ENCODE measurements at places on chromosomes 5 and 9.

DNA sequence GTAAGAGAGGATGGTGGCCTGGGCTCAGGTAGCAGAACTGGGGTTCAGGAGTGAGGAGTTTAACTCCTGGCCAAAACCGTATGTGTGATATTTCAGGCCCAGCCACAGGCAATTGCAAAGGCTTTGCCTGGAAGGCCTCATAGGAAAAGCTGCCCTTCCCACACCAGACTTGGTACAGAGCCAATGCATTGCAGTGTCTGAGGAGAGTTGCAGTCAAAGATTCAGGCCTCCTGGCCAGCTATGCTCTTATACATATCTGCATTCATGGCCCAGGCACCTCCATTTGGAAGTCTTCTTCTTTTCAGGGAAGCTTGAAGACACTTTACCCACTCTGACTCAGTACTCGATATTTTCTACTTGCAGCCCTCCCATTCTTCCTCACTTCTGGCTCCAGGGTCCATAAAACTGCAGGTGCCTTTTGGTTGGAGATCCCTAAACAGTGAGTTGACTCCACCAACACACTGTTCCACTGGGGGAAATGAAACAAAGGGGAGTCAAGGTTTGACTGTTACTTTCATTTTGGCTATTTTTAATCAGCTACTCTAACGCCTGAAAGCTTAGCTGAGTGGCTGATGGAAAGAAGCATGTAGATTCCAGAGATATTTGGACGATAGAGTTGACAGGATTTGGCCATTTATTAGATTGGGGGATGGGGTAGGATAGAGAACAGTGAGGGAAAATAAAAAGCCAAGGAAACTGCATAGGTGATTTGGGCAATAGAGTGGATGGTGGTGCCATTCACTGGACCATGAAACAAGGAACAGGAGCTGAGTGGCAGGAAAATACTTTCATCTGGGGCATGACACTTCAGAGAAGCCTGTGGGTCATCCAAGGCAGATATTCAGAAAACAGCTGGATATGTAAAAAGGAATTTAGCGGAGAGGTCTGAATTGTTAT is 30.6 kb upstream of the IL33 start:
- DNase-seq = no peak

- DNase-seq = no peak
Measured at GRCh38 chr9:103713631-103714030, 380.5 kb upstream of the SMC2 start.

DNA sequence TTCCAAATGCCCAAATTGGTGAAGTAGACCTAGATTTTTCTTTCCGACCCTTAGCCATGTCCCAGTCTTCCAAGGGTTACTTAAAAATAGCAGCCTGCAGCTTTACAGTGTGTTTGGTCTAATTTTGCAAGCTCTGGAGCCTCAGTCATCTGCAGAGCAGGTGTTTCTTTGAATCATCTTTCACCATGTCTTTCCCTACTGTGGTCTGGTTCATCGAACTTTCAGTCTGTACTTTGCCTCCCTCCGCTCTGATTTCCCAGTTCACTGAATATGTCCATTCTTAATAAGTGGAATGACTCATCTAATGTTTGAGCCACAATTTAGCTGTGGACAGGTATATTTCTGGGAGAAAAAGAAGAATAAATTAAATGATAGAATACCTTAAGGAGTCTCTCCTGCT is 1060.7 kb downstream of the EFNA5 start:
- no peak for DNase-seq

- peak; percentile 52 for DNase-seq
Measured at GRCh38 chr5:72523960-72524582, 16.9 kb upstream of the ZNF366 start.

GRCh38 chr9:130880599-130881220 is 15.9 kb downstream of the QRFP start:
- DNase-seq = no peak

DNA sequence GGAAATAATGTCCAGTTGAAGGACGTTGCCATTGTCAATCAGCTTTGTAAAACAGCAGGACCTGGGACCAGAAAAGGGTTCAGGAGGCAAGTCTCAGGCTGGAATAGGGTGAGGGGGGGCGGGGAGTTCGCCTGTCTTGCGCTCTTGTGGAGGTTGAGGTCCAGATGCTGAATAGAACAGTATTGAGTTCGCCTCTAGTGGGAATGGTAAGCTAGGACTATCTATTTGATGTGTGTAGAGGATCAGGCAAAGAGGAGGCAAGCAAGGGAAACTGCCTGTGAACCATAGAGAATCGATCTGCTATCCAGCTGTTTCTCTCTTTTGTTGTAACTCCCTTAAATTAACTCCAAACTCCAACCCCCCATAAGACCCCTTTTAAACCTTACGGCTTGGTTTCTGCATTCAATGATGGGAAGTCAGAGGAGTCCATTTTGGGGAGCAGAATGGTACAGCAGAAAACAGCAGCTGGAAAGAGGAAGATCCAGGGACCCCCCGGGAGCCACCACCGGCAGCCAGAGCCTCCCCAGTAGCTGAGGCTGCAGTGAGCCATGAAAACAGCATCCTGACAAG is 133.7 kb downstream of the SLC28A3 start:
- DNase-seq = no peak

- DNase-seq = no peak
Measured at GRCh38 chr9:85425153-85425611, 316.6 kb downstream of the AGTPBP1 start.

DNA sequence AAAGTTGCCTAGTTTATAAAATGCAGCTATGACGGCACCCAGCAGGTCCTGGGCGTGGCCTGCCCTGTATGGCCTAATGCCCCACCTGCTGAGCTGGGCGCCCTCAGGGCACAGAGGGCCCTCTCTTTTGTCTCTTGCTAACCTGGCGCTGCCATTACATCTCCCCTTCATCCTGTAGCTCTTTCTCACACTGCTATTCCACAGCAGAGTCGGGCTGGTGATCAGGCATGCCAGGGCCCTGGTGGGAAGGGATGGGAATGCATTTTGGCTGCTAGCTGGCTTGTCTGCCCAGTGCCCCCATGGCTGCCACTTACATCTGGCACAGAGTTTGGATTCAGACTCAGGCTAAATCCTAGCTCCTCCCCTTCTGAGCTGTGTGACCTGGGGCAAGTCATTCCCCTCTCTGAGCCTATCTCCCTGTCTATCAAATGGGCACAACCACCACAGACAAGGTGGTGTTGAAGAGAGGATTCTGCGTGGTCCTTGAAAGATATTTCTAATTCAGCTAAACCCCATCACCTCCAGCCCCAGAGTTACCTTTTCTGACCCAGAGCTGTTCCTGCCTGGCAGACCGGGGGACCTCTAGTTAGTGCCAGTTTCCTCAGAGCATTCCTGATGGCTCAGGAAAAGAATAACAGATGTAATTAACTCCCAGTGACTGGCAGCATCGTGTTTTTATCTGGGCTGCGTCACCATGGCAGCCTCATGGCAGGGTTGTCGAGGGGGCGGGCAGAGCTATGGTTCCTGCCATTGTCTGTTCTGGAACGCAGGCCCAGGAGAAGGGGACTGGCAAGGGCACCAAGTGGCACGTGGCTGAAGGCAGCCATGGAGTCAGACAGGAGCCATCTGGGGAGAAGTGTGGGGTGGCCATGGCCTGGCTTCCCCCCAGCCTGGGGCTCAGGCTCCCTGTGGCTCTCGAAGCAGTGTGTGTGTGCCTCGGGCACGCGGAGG is 6.3 kb downstream of the PRR7 start:
- no peak for DNase-seq

- no peak for DNase-seq
Measured at GRCh38 chr5:178327931-178328711, 95.5 kb upstream of the PHYKPL start.

- no peak for DNase-seq
Measured at GRCh38 chr9:105053209-105053652, 125.3 kb upstream of the ABCA1 start.

- DNase-seq = no peak
Measured at GRCh38 chr5:81145329-81145935, 87.7 kb upstream of the CKMT2 start.

GRCh38 chr5:31731016-31731415 is 92.1 kb downstream of the PDZD2 start:
- DNase-seq = no peak

DNA sequence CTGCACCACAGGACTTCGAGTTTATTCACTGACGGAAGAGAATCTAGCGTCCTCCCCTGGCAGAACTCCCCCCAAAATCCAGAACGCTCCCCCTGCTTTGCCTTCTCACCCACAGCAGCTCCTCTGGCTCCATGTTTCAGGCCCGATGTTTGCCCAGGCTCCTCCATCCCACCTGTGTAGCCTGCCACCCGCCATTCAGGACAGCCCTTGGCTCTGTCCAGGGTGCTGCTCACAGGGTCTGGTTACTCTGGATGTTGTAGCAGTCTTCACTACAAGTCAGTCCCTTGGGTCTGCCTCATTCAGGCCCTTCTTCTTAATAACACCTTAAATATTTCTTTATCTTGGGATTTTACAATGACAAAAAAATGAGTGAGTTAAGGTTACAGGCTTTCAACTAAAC is 41.3 kb upstream of the SV2C start:
- no peak for DNase-seq

DNA sequence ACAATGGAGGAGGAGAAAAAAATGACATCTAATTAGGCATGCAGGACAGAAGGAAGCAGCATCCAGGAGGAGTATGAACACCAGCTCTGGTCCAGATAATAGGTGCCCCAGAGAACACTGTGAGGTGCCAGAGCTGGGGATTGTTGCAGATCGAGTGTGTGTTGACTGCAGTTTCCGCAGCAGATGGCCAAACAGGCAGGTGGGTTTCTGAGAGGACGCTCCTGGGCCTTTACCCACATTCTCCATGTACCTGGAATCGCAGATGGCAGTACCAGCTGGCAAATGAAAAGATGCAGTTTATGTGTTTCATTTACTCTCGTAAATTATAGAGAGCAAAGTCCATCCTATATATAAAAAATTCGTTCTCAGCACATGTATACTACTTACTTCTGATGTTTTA is 182.2 kb upstream of the ISL1 start:
- no peak for DNase-seq

DNA sequence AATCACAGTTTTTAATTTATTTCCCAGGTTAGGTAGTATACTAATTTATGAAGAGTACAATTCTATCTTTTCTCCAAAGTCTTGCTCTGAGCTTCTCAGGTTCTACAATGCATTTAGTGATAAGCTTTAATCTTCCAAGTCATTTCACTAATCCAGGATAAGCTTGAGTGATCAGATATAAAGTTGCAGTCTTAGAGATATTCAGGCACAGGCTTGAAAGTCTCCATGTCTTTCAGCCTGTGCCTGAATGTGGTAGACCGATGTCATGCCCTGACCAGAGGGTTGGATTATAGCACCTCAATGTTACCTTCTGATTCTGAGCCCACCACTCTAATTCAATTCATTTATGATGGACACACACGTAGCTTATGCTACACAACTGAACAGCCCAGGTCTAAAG is 3.2 kb downstream of the CRHBP start:
- no peak for DNase-seq

- no peak for DNase-seq
Measured at GRCh38 chr9:73042155-73042554, 89.3 kb upstream of the ALDH1A1 start.

DNA sequence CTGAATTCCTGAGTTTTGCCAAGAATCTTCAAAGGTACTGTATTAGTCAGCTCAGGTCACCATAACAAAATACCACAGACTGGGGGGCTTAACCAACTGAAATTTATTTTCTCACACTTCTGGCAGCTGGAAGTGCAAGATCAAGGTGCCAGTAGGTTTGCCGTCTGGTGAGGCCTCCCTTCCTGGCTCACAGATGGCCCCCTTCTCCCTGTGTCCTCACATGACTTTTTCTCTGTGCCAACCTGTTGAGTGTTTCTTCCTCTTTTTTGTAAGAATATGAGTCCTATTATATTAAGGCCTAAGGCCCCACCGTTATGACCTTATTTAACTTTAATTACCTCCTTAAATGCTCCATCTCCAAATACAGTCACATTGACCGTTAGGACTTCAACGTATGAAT is 156.1 kb upstream of the KIF2A start:
- no peak for DNase-seq

DNA sequence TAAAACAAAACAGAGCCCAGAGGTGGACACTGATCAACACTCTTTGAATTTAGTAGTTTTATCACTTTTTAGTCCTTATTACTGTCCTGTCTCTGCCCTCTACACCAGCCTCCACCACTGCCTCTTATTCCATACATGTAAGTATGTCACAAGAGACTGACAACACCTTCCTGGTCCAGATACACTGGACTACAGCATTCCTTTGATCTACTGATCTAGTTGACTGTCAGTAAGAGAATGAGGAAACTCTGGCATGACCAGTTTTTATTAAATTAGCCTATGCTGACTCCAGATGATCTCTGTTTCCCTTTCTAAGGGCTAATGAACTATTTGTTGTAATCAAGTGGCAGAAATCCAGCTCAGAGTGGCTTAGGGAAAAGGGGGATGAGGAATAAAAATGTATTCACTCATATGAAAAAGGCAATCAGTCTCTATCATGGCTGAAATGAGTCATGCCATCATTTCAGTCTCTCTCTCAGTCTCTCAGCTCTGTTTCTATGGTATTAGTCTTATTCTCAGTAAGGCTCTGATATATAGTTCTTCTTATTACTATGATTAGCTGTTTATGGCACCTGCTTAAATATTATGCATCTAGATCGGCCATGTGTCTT is 5.5 kb downstream of the ARHGEF37 start:
- DNase-seq = no peak

GRCh38 chr5:117892360-117892759 is 1096.0 kb downstream of the DTWD2 start:
- no peak for DNase-seq
